ENCODE measurements at places on chromosomes 5 and 9.

- DNase-seq: no peak
These were observed 14.7 kb downstream of the MTMR12 start for GRCh38 chr5:32298059-32298415.

- DNase-seq: no peak
These were observed 11.2 kb downstream of the CDHR2 start for GRCh38 chr5:176560364-176560763.

- no peak for DNase-seq
These were observed 24.7 kb downstream of the POU4F3 start for GRCh38 chr5:146363161-146363874.

GRCh38 chr9:129597355-129598088 is 23.4 kb downstream of the C9orf50 start:
- no peak for DNase-seq

DNA sequence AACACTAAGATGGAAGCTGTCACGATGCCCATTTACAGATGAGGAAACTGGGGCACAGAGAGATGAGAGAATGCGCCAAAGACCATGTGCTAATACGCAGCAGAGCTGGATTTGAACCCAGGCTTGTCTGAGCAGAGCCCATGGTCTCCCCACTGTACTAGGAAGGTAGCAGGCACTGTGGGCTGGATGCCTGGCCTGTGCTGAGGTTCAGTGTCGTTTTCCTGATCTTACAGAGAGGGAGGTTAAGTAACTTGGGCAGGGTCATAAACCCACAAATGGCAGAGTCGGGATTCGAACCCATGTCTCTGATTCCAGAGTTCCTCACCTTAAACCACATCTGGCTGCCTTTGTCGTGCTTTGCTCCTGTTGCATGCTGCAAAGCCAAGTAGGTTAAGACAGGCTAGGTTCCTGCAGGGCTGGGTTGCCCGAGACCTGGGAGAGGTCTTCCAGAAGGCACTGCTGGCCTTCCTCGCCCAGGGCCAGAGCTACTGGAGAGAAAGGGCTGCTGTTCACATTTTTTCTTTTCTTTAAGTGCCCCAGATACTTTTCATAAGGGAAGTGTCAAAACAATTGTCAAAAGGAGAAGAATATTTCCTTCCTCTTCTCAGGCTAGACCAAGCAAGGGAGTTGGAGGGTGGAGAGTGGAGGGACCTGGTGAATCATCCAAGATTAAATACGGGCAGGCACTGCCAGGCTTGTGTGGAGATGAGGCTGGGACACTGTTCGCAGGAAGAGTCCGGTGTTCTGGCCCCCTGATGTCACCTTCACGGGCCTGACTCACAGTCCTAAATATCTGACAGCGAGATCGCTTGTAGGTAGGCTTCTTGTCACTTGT is 3.2 kb downstream of the NEK6 start:
- DNase-seq: no peak

GRCh38 chr9:89480825-89481537 is 16.9 kb downstream of the SEMA4D start:
- no peak for DNase-seq

GRCh38 chr5:126544087-126544740 is 50.8 kb downstream of the ALDH7A1 start:
- DNase-seq: no peak

- no peak for DNase-seq
These were observed 25.4 kb upstream of the EXOC3 start for GRCh38 chr5:417301-418161.

- no peak for DNase-seq
These were observed 8.4 kb downstream of the PSD2 start for GRCh38 chr5:139803978-139804377.

DNA sequence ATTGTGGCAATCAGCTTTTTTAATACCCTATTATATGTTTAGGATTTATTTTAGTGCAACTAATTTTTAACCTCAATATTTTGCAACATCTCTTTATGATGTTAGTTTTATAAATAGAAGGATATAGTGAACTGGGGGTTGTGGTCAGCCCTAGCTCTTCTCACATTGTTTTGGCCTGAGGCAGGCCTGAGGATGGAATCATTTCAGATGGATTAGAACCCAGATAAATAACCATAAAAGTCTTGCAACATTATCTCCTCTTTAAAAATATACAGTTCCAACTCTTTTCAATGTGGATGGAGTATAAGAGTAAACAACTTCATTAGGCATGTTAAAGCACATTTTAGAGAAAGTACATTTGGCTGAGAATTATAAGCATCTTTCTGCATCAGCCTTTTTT is 522.7 kb downstream of the NR2F1-AS1 start:
- no peak for DNase-seq

- DNase-seq: no peak
These were observed 91.8 kb upstream of the ACO1 start for GRCh38 chr9:32292611-32293010.

GRCh38 chr9:33408087-33408486 is 5.7 kb upstream of the AQP7 start:
- DNase-seq: no peak

DNA sequence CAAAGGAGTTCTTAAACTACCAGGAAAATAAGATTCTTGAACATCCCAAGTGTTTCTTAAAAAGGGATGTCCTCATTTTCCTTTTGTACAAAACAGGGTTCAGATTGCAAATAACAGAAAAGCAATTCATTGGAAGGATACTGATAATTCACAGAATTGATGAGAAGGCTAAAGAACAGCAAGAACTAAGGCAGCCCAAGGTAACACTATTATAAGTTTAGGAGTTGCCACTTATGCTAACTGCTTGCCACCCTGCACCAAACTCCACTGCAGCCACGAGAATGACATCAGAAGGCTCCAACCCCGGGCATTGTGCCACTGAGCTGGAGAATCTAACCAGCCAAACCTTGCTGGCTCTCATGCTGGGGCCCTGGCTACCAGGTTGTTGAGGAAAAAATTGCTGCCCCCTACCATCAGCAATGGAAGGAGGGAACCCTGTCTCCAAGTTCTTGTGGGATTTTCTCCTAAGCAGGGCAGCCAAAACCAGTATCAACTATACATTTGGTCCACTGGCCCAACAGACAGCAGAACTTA is 123.4 kb downstream of the ARL15 start:
- no peak for DNase-seq

DNA sequence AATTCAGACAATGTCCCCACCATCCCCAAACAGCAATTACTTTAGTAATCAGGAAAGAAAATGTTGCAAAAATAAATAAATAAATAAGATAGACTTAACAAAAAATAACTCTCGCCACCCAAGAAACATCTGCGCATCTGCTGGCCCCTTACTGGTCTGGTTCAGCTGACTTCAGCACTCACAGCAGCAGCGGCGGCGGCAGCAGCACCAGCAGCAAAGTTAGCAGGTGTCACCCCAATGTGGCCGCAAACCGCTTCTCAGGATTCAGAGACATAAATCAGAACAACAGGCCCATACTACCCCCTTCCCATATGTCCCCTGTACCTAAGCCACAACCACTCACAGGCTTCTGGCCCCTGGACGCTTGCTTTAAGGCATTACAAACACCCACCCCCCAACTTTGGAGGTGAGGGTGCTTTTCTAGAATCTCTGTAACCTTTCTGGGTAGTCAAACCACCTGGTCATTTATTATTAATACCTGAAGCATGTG is 593.0 kb downstream of the BNC2 start:
- no peak for DNase-seq

GRCh38 chr5:177366528-177367322 is 9.0 kb downstream of the RGS14 start:
- DNase-seq: no peak

Data from stimulated activated CD4-positive, alpha-beta T cell treated with anti-CD3 and anti-CD28 coated beads, Interleukin-1b, Interleukin-23, amount 100 ng/mL, for 24 hours (primary cell).